ENCODE measurements at places on chromosomes 13 and 19. TPM values are rescaled to one million over a fixed set of nuclear protein-coding genes. Genes with fewer than 3 reads are reported as not detected.

GFY gene
- not detected for total RNA-seq

RFPL4AL1 gene
- total RNA-seq = not detected

PLK5 gene
- total RNA-seq = not detected

ZNF799 gene
- total RNA-seq = 7.0 TPM

ZNF556 gene
- total RNA-seq = not detected
